GM12864 (cell line): ENCODE measurements at places on chromosomes 7 and 10.

DNA sequence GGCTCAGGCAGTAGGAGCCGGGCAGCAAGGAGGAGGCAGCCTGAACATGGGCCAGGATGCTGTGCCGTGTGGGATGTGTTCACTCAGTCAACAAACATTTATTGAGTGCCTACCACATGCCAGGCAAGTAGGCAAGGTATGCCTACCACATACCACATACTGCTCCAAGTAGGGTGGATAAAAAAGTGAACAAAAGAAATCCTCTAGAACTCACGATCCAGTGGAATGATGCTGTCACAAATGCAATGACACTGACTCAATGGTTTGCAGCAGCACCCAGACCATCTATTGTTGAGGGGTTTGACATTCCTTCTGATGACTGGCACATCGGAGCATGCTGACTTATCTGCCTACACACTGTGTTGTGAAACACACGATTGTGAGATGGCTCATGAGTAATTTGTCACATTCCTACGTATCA lies 413.5 kb downstream of the NRG3 start:
- DNase-seq: no peak

DNA sequence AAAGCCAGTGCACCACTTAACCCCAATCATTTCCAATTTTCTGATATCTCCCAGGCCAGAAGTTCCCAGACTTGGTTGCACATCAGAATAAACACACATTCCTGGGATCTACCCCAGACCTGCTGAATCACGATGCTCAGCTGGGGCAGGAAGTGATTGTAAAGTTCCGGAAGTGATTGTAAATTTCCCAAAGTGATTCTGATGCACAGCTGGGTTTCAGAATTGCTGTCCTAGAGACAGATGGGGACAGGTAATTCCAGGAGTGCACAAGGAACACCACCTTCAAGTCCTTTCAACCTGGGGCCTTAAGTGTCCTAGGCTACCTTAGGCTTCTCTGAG lies 104.2 kb upstream of the EEPD1 start:
- no peak for DNase-seq

GRCh38 chr10:62496925-62497324 lies 122.8 kb downstream of the ZNF365 start:
- DNase-seq: no peak

DNA sequence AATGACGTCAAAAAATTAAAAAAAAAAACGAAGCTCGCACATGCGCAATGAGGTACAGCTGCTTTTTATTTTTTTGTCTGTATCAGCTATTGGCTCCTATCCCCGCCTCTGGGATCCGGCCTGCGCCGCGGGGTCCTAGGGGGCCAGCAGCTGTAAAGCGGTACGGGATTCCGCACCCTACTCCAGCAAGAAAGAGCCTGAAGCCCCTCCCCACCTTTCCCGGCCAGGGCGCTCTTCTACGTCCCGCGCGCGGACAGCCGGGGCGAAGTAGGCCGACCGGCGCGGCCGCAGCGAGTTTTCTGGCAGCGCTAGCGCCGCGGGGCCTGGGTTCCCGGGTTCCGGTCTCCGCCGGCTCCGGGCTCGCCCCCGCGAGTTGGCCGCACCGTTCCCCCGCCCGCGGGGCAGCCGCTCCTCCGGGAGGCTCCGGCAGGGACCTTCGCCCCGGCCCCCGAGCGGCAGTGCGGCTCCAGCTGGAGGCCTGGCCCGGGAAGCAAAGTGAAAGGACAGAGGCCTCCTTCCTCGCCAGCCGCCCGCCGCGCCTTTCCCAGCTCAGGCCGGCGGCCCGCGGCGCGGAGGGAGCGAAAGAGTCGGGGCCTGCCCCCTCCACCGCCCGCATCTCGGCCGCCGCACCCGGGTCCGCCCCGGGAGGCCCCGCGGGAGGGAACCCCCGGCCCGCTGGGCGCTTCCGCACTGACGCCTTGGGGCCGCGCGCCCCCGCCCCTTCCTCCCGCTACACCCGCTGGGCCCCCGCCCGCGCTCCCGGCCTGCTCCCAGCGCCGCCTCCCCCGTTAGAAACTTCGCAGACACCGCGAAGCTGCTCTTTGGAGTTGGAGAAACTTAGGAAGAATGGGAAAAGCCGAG lies 4.7 kb upstream of the SPAG6 start:
- no peak for DNase-seq

DNA sequence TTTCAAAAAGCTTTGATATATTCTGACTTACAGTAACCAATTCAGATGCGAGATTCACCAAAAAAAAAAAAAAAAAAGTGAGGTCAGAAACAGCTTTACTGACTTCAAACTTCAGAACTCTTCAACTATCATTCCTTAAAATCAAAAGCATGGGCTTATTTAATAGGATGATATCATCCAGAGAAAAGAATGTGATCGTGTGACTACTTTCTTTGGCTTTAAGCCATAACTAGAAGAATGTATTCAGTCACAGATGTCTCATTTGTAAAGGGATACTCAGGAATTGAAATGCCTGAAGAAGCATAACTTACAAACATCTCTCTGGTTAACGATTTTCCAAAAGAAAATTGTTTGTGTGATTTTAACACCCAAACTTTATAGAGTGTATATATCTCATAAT lies 11.5 kb downstream of the TPK1 start:
- no peak for DNase-seq

GRCh38 chr7:159253657-159254056 lies 109.0 kb upstream of the VIPR2 start:
- no peak for DNase-seq

DNA sequence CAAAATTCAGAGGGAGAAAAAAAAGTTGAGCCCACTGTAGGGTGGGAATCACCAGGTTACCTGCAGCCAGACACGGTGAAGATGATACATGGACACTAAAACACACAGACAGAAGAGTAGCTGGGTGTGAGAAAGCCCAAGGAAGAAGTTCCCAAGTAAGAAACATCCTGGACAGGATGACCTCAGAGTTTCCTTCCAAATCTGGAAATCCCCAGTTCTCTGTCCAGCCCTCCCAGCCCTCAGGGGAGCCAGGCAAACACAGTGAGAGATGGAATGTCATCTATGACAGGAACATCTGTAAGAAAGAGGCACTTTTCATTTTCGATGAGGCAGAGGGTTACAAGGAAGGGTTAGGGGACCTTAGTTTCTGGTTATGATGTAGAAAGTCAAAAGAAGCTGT lies 125.1 kb upstream of the LYZL1 start:
- no peak for DNase-seq

- DNase-seq: no peak
These were observed 390.9 kb upstream of the CELF2 start for GRCh38 chr10:10626734-10627133.

DNA sequence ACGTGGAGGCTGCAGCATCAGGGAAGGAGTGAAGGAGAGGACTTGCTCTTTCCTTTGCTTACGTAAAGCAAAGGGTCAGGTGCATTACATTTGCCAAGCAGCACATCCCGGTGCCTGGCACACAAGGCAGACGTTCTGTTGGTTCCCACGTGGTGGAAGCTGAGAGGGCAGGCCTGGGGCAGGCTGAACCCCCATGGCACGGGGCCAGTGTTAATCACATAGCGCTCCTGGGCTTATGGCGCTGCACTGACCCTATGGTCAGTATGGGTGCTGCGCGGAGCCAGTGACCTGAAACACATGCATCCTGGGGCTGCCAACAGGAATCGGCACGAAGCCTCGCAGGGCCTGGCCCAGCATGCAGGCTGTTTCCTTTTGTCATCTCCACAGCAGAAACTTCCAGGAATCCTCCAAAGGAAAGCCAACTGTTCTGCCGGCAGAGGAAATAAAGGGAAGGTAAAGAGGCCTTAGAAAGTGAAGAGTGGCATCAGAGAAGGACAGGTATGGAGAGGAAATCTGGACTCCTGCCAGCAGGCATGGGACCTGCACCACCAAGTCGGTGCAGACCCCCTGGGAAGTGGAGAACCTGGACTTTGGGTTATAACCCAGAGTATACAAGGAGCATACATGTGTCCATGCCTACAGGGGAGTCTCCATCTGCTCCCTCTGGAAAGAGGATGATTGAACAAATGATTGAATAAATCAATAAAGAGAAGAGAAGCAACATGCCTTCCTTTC lies 560.2 kb downstream of the TCERG1L start:
- DNase-seq: no peak

DNA sequence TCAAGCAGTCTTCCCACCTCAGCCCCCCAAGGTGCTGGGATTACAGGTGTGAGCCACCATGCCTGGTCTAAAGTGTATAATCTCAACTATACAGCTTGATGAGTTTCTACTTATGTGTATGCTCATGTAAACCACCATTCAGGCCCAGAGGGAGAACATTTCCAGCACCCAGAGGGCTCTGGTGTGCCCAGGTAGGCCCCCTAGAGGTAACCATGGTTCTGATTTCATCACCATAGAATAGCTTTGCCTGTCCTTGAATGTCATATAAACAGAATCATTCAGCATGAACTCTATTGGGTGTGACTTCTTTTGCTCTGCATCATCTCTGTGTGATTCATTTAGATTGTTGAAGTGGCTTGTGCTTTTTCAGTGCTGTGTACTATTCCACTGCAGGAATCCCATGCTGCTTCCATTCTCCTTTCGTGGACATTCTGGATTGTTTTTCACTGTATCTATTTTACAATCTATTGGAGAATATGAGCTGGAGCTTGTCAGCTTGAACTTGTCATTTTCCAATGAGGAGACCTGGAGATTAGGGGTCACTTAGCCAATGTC lies 35.2 kb downstream of the COL26A1 start:
- DNase-seq: no peak

- no peak for DNase-seq
These were observed 24.8 kb downstream of the DUSP5 start for GRCh38 chr10:110522365-110522988.

GRCh38 chr7:34107276-34107675 lies 201.9 kb downstream of the BMPER start:
- DNase-seq: no peak

DNA sequence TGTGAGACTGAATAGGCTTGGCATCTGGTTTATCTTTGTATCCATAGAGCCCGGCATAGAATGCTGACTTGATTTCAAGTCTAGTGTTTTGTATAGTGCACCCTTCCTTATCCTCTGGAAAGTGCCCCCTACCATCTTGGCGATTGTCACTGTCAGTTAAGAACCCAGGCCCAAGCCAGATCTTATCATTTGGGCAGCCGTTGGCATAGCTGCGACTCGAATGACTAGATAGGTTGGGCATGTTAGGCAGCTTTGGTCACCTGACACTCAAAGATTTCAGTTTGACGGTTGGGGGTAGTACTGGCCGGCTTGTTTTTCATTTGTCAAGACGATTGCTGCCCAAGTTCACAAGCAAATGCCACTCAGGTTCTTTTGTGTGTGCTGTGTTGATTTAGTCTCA lies 6.6 kb downstream of the NIPSNAP2 start:
- DNase-seq: no peak

GRCh38 chr7:52825611-52826010 lies 209.8 kb upstream of the POM121L12 start:
- no peak for DNase-seq

GRCh38 chr10:61465171-61465496 lies 12.0 kb upstream of the TMEM26 start:
- no peak for DNase-seq
